ENCODE measurements at places on chromosomes 1 and 21. TPM values are rescaled to one million over a fixed set of nuclear protein-coding genes. Genes with fewer than 3 reads are reported as not detected.

PLEKHN1 gene
- not detected for total RNA-seq

KRTAP12-2 gene
- not detected for total RNA-seq

C1orf141 gene
- not detected for total RNA-seq

TFF1 gene
- total RNA-seq, result not detected

FMO5 gene
- 0.62 TPM for total RNA-seq

RGS16 gene
- 1.9 TPM for total RNA-seq

OR2L5 gene
- total RNA-seq, result not detected

FCGR2B gene
- total RNA-seq, result 5.6 TPM

CD160 gene
- total RNA-seq, result 0.22 TPM

CLDN17 gene
- total RNA-seq, result not detected

EBNA1BP2 gene
- 26.7 TPM for total RNA-seq

OR14K1 gene
- not detected for total RNA-seq

KCNJ15 gene
- total RNA-seq, result 1.2 TPM

PPP1R12B gene
- 428 TPM for total RNA-seq

NKAIN1 gene
- 0.11 TPM for total RNA-seq

TP73 gene
- 0.30 TPM for total RNA-seq

CASP9 gene
- total RNA-seq, result 10.6 TPM

TEKT2 gene
- total RNA-seq, result not detected

MAP10 gene
- 2.3 TPM for total RNA-seq

OVAAL gene
- 6.3 TPM for total RNA-seq

HSD11B1 gene
- 15.0 TPM for total RNA-seq

Data from cardiac septum (tissue), 1 donor.